NCI-H524 (cell line): ENCODE measurements at places on chromosomes 1 and 21.

DNA sequence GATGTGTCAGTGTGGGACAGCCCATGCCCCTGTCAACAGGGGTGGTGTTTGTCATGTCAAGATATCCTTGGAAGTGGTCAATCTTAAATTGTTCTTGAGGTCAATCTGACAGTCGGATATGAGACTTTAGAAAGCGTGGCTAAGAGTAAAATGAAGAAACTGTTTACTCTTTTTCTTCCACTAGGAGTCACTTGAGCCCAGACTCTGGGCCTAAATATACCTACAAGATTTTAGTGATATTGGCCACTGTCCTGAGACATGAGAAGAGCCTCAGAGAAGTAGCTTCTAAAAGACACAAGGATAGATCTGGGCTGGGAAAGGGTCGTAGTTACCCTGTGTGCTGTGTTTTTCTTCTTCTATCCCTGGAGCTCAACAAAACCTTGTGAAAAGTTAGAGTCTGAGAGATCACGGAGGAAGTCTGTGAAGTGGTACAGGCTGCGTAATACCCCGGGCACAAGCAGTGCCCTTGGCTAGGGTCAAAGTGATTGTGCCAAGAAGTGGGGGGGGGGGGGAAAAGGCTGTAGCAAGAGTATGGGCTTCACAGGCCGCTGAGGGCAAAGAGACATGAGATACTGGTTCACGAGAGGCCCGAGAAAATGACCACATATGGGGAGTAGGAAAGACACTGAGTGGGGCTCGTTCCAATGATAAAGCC is 355.2 kb upstream of the GREM2 start:
- no peak for DNase-seq

DNA sequence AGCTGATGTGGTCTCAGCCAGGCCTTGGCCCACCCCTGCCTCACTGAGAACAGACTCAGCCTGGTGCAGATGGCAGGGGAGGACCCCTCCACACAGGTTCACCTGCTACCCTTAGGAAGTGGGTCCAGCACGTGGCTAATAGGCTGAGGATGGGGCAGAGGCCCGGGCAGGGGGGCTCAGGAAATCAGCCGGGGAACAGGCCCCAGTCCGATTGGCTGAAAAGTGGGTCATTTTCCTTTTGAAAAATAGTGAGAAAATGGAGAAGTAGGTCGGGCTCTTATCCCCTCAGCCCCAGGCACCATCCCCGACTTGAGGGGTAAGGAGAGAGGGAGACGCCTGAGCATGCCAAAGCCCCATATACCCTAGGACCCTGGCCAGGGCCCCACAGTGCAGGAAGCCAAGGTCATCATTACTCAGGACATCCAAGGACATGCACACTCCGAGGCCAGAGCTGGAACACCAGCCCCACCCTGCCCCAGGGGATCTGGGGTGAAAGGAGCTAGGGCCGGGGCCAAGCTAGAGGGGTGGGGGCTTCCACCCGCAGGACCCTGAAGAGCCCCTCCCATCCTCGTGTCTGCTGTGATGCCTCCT is 11.0 kb downstream of the DLGAP3 start:
- DNase-seq, result no peak

- DNase-seq, result no peak
Observed at GRCh38 chr1:90336552-90337324, 341.8 kb downstream of the ZNF326 start.

- no peak for DNase-seq
Observed at GRCh38 chr1:76080552-76081079, 6.1 kb downstream of the ST6GALNAC3 start.
